ENCODE measurements at places on chromosomes 16 and 17. TPM values are rescaled to one million over a fixed set of nuclear protein-coding genes. Genes with fewer than 3 reads are reported as not detected.

Gene CCL17
- not detected for total RNA-seq

Gene CCL18
- total RNA-seq: not detected

Gene CLEC18A
- 1.3 TPM for total RNA-seq

Gene KRT10
- 49.4 TPM for total RNA-seq

Gene CACNG4
- 45.1 TPM for total RNA-seq

Gene GALR2
- total RNA-seq: 2.8 TPM

Gene RASL10B
- total RNA-seq: 0.11 TPM

Gene SDK2
- total RNA-seq: 0.04 TPM

Gene CDRT4
- total RNA-seq: 11.0 TPM

Gene MAPT
- 0.85 TPM for total RNA-seq

Gene CDH1
- 117 TPM for total RNA-seq

Gene ZNF48
- total RNA-seq: 20.1 TPM

Gene HOXB4
- total RNA-seq: 2.0 TPM

Gene PLD6
- 4.1 TPM for total RNA-seq

Gene SLX1B
- 94.6 TPM for total RNA-seq

Gene OTOA
- total RNA-seq: not detected

Gene MMP15
- 23.9 TPM for total RNA-seq

Gene CEP131
- total RNA-seq: 33.4 TPM

Gene PRSS8
- 154 TPM for total RNA-seq

Gene GAS2L2
- not detected for total RNA-seq

Gene TBX2
- total RNA-seq: 0.44 TPM

Gene KCNG4
- total RNA-seq: not detected

Gene CD300LB
- total RNA-seq: not detected

Gene CHST4
- total RNA-seq: 2.4 TPM

Gene SDR42E1
- total RNA-seq: 10.5 TPM

Gene AGRP
- not detected for total RNA-seq

Gene ZP2
- not detected for total RNA-seq

Gene EFCAB13
- 3.2 TPM for total RNA-seq

Gene CCDC47
- total RNA-seq: 89.3 TPM

Gene IRX3
- 16.0 TPM for total RNA-seq

Gene TAT
- total RNA-seq: 0.13 TPM

Gene MYH3
- 0.07 TPM for total RNA-seq

Gene DVL2
- total RNA-seq: 77.9 TPM

Gene BRIP1
- 16.0 TPM for total RNA-seq

Gene FZD2
- total RNA-seq: 50.5 TPM

Gene ORC6
- total RNA-seq: 27.4 TPM

Gene STUB1
- total RNA-seq: 211 TPM

Gene TBC1D3G
- total RNA-seq: not detected

Gene KRT9
- total RNA-seq: 0.73 TPM

Gene ITGB3
- total RNA-seq: 0.31 TPM

Gene HOXB6
- 27.9 TPM for total RNA-seq

Gene ARHGAP44
- total RNA-seq: not detected

Measured in PC-9 (cell line).